ENCODE measurements at places on chromosomes 11 and 22.

DNA sequence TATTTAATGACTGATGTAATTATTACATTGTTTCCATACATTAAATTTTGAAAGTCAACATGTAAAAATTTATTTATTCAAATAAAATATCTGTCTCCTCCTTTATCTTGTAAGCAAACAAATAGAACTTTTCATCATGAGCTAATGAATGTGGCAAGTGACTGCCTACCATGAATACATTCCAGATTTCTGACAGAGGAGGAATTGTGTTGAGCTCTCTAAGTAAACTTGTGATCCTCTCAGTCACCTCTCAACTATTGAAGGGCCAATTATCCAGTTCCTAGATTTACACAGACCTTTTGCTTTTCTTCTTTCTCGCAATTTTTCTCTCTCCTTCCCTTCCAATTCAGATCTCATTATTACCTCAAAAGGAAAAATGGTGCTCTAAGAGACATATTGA, 21.5 kb downstream of the PRRG4 start:
- H3K4me1 ChIP-seq: no peaks in the 10 kb centered on the region
- H3K27me3 ChIP-seq: no peaks in the 10 kb centered on the region
- no peak for DNase-seq

DNA sequence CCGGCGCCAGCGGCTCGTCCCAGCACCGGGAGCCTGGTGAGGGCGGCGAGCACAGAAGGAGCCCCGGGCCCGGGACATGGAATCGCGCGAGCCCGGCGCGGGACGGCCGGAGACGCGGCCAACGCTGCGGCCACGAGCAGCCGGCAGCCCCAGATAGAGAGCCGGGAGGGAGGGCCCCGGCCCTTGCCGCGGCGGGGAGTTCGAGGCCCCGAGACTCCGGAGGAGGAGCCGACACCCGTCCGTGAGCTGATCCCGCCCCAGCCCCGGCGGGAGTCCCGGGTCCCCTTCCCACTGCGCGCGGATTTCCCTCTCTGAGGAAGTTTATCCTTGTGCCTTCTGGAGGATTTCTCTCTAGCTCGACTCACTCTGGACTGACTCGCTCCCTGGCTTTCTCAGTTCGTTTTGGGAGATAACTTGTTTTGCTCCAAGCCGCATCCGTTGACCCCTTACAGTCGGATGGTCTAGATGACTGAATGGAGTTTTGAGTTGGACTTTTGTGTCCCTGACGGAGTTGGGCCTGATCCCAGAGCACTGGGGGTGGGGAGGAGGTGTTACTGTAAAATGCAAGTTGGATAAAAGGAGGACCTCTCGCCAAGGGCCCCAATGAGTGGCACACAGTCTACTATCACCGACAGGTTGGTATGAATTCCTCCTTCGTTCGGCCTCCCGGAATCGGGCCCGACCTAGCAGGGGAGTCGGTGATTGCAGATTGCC, 585 bp downstream of the ARHGEF12 start:
- no peaks in the 10 kb centered on the region for H3K27me3 ChIP-seq
- no peak for DNase-seq
- peak overlapping the region; percentile 94 for H3K4me3 ChIP-seq
- peak overlapping the region; percentile 74 for H3K27ac ChIP-seq
- no peaks in the 10 kb centered on the region for H3K36me3 ChIP-seq

DNA sequence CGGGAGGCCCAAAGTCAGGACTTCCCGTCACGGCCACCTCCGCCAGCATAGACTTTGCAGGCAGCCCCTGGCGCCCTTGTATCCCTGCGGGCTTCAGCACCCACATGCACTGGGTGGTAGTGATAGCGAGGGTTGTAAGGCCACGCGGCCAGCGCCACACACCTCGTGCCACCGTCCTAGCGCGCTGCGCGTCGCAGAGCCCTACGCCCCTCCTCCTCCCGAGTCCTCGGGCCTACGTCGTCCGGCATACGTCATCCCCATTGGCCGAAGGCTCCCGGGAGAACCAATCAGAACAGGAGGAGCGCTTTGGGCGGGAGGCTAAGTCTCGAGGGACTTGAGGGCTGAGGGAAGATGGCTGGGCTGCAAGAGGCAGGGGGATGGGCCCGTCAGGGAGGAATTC, 1.3 kb upstream of the BTBD18 start:
- H3K36me3 ChIP-seq: no peaks in the 10 kb centered on the region
- H3K27me3 ChIP-seq: no peaks in the 10 kb centered on the region
- no peaks in the 10 kb centered on the region for H3K4me1 ChIP-seq
- H3K27ac ChIP-seq: no peak overlapping the region
- DNase-seq: no peak

DNA sequence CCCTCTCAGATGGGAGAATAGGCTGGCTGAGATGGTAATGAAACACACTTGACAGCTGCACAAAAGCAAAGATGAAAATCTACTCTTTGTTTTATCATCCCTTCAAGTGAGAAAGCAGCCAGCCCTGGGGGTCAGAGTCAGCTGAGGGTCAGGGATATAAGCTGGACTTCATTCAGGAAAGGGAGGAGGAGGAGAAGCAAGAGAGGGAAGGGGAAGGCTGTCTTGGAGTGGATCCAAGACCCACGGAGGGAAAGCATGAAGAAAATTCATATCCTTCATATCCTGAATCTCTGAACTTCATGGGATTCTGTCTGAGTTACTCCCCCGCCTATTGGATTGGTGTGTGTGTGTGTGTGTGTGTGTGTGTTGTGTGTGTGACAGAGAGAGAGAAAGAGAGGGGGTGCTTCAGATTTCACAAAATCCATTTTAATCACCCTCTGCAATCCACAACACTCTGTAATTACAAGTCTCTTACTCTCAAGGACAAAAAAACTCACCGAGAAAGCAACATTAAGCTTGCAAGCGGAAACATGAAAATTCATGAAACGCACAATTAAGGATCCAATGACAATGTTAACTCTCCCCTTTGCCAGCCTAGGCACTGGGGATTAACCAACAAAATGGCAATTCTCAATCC, 327.7 kb downstream of the TENM4 start:
- no peaks in the 10 kb centered on the region for H3K27me3 ChIP-seq
- no peak overlapping the region for H3K27ac ChIP-seq
- no peak for DNase-seq
- H3K4me3 ChIP-seq: no peak overlapping the region

Data from GM12878 (cell line).